ENCODE measurements at places on chromosomes 12 and 14.

- DNase-seq, result no peak
Observed at GRCh38 chr12:102385343-102385742, 95.0 kb downstream of the IGF1 start.

GRCh38 chr12:130214686-130215395, 52.6 kb downstream of the FZD10 start:
- DNase-seq, result no peak

GRCh38 chr12:22014041-22014782, 31.8 kb upstream of the CMAS start:
- no peak for DNase-seq

- DNase-seq, result no peak
Observed at GRCh38 chr14:99186956-99187690, 84.9 kb downstream of the BCL11B start.

- DNase-seq, result no peak
Observed at GRCh38 chr12:32211900-32212156, 105.2 kb downstream of the BICD1 start.

Data from activated naive CD8-positive, alpha-beta T cell treated with anti-CD3 and anti-CD28 coated beads, Interleukin-2, amount 50 U/mL, for 24 hours (primary cell).